ENCODE measurements at places on chromosomes 4 and X.

DNA sequence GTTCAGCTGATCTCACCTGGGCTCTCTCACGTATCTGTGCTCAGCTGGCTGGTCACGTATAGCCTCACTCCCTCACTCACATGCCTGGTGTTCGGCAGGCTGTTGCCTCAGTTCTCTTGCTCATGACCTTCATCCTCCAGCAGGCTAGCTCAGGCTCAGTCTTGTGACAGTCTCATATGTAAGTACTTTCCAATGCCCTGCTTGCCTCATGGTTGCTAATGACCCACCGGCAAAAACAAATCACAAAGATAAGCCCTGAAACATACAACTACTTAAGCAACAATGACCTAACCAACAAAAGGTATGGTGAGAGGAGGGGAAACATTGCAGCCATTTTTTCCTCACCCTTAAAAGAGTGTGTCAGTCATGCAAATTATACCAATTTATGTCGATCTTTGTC, 25.0 kb downstream of the MEPE start:
- no peak for DNase-seq

GRCh38 chr4:134132086-134132783, 69.4 kb downstream of the PABPC4L start:
- DNase-seq = no peak

DNA sequence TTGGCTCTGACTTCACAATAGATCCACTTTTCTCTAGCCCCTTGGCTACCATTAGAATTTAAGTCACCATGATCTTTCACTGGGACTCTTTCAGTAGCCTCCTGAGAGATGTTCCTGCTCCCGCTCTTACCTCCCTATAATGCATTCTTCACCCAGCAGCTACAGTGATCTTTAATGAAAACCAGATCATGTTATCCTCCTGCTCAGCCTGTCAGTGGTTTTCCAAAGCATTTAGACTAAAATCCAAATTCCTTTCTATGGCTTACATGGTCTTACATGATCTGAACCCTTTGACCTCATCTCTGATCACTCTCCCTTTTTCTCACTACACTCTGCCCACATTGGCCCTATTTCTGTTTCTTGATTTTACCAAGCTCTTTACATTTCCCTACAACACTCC, 18.3 kb upstream of the RPS6KA3 start:
- no peak for DNase-seq

DNA sequence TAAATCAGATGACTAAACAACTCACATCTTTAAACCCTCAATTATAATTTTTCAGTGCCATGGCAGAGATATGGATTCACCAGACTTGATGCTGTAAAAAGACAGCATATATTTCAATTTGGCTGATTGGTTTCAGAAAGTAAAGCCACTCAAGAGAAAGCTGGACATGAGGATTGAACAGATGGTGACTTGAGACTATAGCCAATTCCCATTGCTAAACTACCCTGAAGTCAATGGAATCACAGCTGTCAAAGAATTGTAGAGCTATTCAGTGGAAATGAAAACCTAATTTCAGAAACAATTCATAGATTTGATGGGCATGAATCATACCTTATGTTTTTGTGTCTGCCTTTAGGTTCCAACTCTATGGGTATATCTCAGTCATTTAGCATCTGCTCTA, 510.6 kb upstream of the BOD1L1 start:
- no peak for DNase-seq

DNA sequence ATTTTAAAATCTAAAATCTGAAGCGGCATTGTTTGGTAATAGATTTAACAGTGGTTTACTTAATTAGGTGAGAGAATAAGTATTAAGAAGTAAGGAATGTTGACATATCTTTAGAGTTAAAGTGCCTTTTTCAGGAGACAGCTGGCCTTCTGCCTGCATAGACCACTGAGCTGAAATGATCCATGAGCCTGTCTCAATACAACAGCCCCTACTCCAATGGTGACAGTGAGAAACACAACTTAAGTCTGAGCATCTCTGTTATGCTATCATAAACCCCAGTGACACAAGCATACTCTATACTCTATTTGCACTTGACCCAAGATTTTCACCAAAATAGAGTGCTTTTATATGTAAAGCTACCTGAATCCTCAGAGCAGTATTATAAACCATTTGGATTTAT, 137.9 kb downstream of the GRIA2 start:
- no peak for DNase-seq

- DNase-seq = no peak
These were observed 17.0 kb upstream of the AP1AR start for GRCh38 chr4:112214390-112215264.

DNA sequence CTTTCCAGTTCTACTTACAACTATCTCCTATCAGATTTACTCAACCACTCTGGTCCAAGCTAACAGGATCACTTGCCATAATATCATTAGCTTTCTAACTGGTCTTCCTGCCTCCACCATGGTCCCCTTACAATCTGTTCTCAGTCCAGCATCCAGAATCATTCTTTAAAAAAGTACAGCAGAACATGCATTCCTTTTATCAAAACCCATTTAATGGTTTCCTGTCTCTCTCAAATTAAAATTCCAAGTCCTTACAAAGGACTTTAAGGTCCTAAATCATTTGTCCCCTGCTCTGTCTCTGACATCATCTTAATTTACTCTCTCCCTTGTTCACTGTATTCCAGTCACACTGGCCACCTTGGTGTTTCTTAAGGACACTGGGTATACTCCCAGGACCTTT, 104.6 kb downstream of the REELD1 start:
- DNase-seq = no peak

DNA sequence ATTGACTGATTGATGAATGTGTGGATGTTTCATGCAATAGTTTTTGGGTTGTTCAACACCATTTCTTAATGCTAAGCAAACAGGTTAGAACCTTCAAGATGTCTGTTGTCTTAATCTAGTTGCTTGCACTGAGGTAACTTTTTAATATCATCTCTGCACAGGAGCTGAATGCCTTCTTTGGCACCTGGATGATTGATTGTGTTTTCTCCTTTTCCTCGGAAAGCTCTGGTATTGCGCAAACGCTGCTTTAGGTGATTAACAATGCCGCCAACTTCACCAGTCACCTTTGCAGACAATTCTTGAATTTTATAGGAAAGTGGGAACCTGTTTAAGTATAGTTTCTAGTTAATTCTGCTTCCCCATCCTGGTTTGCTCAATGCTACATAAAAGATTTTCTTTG, 48.2 kb downstream of the RTL9 start:
- no peak for DNase-seq

DNA sequence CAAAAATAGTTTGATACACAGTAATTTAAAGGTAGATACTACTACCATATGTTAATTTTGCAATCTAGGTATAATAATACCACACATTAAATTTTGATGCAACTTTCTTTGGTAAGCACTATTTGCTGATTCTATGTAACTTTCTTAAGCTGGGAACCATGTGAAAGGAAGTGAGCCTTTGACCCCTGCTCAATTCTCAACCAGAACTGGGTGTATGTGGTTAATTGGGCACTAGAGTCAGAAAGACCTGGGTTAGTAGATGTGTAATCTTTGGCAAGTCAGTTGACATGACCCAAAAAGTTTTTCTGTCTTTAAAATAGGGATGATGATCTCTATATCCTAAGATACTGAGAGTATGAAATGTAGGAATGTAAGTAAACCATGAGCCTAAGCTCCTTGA, 22.4 kb downstream of the TLR2 start:
- no peak for DNase-seq

GRCh38 chrX:124224528-124224927, 107.9 kb upstream of the TEX13D start:
- DNase-seq = no peak

DNA sequence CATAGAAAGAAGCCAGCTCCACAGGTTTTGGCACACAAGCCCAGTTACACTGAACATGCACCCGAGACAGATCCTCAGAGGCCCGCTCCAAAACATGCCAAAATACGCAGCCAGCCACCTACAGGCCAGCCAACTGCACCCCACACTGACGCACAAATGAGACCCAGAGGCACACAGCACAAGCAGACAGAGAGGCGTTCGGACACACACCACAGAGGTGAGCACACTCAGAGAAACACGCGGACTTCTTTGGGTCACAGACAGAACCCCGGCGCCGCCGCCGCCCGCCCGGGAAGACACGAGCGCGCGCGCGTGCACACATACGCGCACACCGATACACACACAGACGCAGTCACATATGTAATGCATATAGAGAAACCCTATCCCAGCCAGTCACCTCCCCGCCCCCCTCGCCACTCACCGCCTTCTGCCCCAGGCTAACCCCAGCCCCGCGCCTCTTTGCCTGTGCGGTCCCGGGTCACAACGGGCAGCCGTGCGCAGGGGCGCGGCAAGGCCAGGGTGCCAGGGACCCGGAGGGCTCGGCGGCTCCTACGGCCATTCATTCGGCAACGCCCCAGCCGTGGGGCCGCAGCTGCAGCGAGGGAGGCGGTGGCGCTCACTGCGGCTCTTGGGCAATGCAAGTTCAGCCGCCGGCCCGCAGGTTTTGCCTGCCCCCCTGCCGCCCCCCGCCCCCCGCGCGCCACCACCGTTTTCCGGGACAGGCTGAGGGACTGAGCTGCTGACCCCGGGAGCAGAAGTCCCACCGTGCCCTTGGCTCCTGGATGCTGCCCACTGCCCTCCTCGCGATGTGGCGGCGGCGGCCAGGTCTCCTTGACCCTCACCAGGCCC, 553 bp downstream of the SEPTIN6 start:
- DNase-seq = no peak

DNA sequence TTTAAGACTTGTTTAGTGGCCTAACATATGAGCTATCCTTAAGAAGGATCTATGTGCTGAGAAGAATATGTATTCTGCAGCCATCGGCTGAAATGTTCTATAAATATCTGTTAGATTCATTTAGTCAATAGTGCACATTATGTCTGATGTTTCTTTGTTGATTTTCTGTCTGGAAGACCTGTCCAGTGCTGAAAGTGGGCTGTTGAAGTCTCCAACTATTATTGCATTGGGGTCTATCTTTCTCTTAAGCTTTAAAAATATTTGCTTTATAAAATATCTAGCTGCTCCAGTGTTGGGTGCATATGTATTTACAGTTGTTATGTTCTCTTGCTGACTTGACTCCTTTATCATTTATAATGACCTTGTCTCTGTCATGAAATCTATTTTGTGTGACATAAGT, 9.4 kb upstream of the BLTP1 start:
- no peak for DNase-seq

DNA sequence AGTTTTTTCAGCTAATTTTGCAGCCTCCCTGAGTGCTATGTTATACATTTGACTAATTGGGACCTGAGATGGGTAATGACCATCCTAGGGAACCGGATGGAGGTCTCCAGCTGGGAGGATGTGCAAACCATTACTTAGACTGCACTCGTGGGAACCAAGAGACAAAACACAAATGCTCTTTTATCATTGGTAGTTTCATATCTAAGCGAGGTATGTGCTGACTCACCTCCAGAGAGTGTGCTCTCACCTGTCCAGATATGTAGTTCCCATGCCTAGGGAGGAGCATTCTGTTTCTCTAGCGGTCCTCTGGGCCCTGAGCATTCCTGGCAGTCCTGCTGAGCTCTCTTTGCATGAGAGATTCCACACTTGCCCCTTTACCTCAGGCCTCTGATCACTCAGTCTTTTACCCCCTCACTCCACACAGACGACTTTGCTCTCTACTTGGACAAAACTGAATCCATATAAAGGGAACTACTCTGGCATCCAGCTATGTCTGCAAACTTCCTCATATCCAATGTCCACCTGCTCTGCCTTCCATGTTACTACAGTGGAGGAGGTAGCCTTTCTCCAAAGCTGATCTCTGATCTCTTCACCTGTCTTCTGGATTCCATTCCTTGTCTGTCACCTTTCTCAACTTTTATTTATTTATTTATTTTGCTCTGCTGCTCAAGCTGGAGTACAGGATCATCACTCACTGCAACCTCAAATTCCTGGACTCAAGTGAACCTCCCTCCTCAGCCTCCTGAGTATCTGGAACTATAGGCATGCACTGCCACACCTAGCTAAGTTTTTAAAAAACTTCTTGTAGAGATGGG, 88.4 kb downstream of the LRP2BP start:
- DNase-seq = no peak

- no peak for DNase-seq
These were observed 1331.5 kb upstream of the PABPC4L start for GRCh38 chr4:135533053-135533452.
